Activated gamma-delta T cell treated with anti-CD3 and anti-CD28 coated beads, Interleukin-2, amount 50 U/mL, for 16 hours (primary cell): ENCODE measurements at places on chromosomes 16 and 17.

- DNase-seq: no peak
These were observed 9.5 kb upstream of the MRPL12 start for GRCh38 chr17:81693509-81694210.

GRCh38 chr17:30241051-30241450 lies 5.6 kb upstream of the SLC6A4 start:
- DNase-seq: no peak

DNA sequence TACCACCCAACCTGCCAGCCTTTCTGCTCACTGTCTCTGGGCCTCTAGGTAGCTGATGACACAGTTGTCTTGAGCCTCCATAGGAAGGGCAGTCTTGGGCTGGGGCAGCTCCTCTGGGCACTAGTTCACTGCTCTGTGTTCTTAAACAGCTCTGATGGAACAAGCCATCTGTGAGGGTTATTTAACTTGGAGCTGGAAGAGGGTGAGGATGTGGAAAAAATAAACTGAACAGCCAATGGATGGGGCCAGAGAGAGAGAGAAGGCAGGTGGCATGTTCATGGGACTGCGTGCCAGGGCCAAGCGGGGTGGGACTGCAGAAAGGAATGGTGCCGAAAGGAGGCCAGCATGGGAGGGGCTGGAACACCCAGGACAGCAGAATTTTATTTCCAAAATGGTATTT lies 52.6 kb downstream of the HIC1 start:
- no peak for DNase-seq

DNA sequence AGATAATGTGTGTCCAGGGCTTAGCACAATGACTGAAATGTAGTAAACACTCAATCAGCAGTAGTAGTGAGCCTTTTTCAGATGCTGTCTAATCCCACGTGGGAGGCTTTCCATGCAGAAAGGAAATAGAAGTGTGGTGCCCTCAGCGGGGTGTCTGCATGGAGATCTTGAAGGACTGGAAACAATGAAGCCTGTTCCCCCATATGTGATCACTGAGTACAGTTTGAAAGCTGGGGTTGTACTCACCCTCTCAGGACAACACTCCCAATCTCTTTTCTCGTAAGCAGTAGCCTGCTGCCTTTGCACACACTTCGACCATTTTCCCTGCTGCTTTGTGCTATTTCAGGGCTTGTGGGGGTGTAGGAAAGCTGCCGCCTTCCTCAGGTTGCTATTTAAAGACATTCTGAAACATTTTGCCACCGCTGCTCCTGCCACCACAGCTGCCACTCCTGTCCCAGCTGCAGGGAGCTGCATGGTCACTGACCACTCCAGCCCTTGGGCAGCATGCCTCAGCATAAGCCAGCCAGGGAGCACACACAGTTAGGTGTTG lies 40.6 kb upstream of the HAS3 start:
- DNase-seq: no peak

- no peak for DNase-seq
These were observed 19.4 kb upstream of the FASN start for GRCh38 chr17:82117139-82118090.

GRCh38 chr16:14035092-14035491 lies 36.0 kb upstream of the MRTFB start:
- no peak for DNase-seq

DNA sequence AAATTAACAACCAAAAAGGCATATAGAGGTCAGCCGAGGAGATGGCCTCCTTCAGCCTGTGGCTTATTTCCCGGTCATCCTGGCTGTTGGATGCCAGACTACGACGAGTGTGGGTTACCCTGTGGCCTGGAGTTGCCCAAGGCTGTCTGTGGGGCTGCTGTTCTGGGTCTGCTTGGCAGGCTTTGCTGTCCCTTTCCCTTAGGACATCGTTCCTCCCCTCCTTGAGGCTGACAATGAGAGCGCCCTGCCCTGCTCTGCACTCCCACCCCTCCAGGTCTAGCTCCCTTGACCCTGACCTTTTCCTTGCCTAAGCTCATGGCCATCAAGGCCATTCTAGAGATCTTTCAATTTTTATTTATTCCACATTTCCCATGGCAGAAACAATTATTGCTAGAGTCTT lies 1.9 kb upstream of the CBFB start:
- DNase-seq: no peak

DNA sequence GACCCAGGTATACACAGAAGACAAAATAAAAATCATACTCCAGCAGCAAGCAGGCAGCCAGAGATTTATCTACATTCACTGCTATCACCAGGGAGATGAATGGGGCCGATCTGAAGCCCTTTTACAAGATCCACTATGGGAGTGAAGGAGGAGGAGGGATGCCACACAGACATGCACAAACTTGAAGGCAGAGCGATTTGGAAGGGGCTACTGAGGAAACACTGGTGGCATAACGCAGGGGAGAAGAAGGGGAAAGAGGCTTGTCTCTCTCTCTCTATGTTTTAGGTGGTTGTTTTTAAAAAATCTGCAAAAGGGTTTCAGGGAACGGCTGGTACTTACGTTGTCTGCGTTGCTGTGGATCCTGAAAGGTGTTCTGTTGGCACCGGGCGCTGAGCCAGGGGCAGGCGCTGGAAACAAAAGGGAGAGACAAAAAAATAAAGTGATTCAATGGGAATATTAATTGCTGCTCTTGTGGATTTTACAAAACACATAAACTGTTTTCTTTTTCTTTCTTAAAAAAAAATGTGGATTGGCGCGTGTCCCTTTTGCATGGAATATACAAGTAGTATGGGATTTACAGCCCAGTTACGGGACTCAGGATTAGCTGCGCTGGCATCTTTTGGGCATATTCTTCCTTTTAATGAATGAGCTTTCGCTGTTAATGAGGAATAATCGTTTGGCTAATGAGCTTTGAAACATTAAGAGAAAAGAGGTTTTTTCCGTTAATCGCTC lies 255.3 kb upstream of the PMFBP1 start:
- no peak for DNase-seq

GRCh38 chr16:31273676-31274075 lies 13.9 kb downstream of the ITGAM start:
- DNase-seq: no peak

DNA sequence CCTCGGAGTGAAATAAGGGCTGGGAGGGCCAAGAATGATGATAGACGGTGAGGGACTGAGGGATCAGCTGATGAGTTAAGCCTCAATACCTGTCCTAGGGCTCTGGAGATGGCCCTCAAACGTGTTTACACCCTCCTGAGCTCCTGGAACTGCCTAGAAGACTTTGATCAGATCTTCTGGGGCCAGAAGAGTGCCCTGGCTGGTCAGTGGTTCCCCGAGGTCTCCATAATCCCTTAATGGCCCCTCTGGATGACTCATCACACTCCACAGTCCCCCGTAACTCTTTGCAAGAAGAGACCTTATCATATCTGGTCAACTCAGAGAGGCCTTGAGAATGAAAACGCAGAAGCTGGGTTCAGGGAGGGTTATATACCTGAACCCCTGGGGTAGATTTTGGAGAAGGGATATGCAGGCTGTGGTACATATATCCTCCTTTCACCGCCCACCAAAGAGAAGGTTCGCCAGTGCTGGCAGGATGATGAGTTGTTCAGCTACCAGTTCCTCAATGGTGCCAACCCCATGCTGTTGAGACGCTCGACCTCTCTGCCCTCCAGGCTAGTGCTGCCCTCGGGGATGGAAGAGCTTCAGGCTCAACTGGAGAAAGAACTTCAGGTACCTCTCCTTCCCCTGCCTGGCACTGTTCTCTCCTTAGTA lies 3.1 kb downstream of the ALOX12 start:
- no peak for DNase-seq

DNA sequence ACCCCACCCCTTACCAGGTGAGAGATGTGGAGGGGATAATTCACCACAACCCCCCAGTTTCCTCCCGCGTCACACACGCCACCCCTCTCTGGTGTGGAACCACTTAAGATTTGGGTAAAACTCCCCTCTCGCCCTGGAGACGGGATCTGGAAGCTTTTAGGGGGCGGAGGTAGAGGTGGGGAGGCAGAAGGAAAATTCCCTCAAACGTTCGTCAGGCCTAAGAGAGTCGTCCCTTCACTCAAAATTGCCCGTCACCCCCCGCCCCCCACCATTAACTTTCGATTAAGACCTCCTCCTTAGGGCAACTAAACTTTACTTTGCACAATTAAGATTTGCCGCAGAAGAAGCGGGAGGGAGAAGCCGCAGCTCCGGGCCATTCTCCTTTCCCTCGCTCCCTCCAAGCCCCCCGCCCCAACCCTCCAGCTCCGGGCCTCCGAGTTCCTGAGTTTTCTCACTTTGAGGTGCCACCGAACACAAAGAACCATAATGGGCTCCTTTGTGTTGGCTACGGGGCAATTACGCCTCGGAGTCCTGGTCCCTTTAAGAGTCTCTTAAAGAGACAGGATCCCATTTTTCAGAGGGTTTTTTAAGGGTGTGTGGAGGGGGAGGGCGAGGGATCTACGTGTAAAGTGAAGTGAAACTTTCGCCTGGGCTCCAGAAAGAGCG lies 985 bp upstream of the FZD2 start:
- DNase-seq: no peak

GRCh38 chr16:69160192-69160591 lies 26.8 kb upstream of the SNTB2 start:
- DNase-seq: no peak
